MM.1S (cell line): ENCODE measurements at places on chromosomes 7 and 10.

DNA sequence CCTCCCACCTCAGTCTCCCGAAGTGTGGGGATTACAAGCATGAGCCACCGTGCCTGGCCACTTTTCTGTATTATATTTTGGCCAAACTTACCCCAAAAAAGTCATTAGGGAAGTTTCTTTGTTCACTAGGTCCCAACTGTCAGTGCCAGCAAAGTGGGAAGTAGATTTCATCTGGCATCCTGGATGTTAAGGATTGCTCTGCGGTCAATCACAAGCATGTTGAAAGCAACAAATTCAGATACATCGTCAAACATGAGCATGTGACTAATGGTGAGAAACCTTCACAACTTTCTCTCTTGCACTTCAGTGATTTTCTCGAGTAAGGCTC is 14.3 kb upstream of the LRRC17 start:
- DNase-seq: no peak

DNA sequence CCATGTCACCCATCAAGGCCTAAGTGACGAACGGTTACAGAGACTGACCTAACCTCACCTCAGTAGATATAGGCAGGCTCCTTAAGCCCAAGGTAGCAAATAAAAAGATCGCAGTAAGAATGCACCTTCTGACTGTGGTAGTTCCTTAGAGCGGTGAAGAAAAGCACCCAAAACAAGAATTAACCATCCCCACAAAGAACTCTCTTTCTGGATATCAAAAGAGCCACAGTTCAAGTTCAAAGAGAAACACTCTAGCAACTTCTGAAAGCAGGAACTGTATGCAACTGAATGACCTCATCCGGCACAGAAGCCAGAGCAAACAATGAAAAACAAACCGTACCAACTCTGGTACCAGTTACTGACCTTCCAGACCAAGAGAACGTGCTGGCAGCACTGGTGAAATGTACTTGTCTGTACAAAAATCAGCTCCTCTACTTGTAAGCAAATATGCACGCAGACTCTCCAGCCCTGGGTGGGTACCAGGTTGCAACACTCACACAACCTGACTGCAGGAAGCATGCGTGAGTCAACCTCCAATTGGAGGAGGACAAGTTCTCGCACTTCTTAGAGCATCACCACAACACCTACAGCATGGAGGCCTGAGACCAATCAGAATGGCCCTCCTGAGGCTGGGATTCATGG is 202.7 kb downstream of the FAM107B start:
- DNase-seq: peak; percentile 32

GRCh38 chr10:130218181-130218641 is 82.0 kb downstream of the GLRX3 start:
- DNase-seq: no peak

DNA sequence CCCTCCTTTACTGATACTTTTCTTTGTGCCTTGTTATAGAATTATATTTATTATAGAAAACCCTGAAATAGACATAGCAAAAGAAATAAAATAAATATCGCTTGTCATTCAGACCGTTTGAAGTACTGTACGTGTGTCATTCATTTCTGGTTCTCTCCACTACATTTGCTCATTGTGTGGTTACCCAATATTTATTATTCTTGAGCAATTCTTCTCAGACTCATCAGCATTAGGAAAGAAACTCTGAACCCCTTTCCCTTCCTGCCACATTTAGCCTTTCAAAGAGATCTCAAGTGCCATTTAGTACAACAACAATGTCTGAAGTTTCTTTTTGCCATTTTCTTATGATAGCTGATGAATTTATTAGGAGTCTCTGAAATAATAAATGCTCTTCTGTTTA is 154.1 kb downstream of the KIAA1217 start:
- DNase-seq: no peak

DNA sequence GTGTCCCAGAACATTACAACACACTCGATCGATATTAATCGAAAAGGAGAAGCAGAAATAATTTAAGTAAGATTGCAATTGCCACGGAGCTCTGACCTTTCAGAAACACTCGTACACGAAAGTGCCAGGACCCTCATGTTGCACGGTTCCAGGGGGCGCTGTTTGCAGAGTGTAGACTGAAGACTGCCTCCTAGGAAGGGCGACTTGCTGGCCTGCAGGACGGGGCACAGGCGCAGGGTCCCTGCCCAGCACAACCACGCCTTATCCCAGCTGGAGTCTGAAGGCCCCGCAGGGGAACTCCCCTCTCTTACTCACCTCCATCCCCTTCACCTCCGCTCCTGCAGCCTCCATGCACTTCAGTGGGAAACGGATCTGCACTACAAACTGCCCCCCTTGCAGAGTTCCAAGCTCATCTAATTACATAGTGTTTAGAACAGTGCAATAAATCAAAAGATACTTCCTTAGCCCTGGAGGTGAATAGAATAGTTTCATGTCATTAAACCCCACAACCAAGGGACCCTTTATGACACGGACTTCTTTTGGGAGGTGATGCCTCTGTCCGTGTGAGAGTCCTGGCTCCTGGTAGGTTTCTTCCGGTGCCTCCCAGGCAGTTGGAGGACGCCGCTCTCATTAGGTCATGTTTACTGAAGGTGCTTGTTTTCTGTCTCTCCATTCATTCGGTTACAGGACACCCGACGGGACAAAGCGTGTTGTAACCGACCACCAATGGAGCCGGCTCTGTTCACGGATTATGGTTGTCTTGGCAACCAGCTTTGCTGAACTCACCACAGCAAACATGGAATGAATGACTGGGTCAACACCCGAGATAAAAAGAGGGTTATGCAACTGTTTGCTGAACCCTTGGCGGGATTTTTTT is 262.2 kb downstream of the BAMBI start:
- no peak for DNase-seq

- DNase-seq: no peak
Observed at GRCh38 chr7:33789871-33790630, 115.3 kb upstream of the BMPER start.

DNA sequence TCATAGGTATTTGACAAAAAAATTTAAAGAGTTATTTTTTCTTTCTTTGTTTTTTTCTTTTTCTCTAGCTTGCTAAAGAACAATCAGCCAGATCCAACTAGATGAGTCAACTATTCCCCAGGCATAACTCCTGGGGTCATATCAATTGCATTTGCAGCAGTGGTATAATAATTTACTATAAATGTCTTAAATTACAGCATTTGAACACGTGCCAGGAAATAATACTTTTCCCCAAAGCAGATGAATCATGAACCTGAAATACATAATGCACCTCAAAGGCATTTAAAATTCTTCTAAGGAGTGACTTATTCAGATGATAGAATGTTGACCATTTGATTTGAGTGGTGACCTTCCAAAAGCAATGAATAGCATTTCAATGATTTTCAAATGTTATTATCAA is 190.1 kb downstream of the LRRTM3 start:
- no peak for DNase-seq

- no peak for DNase-seq
Observed at GRCh38 chr7:29363636-29364425, 169.3 kb downstream of the CHN2 start.

DNA sequence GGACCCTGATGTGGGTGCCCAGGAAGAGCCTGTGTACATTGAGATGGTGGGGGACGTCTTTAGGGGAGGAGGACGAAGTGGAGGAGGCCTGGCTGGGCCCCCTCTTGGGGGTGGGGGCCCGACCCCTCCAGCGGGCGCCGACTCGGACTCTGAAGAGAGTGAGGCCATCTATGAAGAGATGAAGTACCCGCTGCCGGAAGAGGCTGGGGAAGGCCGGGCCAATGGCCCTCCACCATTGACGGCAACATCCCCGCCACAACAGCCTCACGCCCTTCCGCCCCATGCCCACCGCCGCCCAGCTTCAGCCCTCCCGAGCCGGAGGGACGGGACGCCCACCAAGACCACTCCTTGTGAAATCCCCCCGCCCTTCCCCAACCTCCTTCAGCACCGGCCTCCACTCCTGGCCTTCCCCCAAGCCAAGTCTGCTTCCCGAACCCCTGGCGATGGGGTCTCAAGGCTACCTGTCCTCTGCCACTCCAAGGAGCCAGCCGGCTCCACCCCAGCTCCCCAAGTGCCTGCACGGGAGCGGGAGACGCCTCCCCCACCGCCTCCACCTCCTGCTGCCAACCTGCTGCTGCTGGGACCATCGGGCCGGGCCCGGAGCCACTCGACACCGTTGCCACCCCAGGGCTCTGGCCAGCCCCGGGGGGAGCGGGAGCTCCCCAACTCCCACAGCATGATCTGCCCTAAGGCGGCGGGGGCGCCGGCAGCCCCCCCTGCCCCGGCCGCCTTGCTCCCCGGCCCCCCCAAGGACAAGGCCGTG is 4.8 kb downstream of the NYAP1 start:
- no peak for DNase-seq

GRCh38 chr10:77553311-77553710 is 84.3 kb downstream of the KCNMA1 start:
- DNase-seq: no peak

DNA sequence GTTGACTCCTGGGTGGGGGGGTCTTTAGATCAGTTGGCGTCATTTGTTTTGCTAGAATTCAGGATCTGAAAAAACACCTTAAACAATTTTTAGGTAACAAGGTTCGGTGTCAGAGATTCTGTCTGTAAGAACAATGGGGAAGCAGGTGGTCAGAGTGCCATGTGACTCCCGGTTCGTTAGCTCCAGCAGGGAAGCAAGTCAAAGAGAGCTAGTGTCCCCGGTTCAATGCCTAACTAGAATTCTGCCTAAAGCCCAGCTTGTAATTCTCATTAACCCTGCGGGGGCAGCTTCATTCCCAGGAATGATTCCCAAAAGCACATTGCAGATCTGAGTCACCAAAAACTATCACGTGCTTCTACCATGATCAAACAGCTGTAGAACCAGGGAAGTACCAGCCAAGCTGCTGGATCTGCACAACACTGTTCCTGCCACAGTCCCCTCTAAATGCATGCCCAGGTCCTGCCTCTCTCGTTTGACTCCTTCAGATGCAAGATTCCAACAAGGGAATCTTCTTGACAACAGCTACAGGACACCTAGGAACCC is 664.3 kb upstream of the CELF2 start:
- no peak for DNase-seq

DNA sequence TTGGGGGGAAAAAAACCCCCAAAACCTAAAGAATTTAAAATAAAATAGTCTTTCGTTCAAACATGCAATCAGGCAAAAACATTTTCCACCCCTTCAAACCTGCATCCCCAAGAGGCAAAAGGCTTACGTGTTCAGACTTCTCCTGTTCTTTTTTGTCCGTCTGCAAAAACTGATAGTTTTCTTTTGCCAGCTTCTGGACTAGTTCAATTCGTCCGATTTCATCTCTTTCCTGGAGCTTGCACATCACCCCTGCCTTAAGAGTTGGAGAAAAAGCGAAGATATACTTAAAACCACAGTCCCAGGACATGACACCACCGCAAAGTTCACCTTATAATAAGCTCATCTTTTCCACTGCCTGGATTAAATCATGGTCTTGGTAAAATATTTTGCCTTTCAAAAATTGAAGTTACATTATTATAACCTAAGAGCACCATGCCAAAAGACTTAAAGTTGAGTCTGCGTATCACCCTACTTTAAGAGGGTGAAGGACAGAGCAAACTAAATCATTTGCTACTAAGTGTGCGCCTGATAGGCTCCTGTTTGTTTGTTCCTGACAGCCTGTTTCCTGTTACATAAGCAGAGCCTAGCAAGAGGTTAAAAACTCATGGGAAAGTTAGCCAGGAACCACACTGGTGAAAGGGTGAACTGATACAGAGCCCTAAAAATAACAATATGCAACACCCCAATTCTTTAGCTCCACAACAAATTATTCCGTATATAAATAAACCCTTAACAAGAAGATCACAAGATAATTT is 137.0 kb downstream of the RAPGEF5 start:
- no peak for DNase-seq

DNA sequence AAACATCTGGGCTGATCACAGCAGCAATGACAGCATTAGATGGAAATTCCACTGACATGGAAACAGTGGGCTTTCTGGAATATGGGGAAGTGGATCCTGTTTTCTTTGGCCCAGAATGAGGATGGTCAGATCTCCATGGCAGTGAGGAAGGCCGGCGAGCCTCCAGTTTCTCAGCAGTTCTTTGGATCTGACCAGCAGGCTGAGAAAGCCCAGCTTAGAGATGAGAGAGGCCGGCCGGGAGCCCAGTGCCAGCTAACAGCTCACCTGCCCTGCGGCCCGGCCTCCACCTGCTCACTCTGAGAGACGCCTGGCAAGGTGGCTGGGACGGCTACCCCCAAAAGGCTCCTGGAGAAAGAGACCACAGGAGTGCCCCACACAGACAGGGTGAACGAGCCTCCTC is 24.2 kb downstream of the GPER1 start:
- DNase-seq: no peak

DNA sequence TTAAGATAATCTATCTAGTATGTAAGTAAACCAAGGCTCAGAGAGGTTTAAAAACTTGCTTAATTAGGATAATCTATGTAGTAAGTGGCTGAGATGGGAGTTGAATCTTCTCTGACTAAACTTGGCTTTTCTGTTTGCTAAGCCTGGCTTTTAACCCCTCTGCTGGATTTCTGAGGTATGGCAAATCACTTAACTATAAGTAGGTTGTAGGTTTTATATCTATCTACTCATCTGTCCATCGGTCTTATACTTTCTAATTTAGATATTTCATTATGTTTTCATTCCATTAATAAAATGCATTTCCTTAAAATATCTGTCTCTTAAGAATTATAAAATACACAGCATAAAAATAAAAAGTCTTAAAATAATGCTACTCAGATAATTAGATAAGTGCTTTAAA is 59.4 kb downstream of the ST7 start:
- DNase-seq: peak; percentile 21

- DNase-seq: no peak
Observed at GRCh38 chr10:93437946-93438612, 44.1 kb downstream of the MYOF start.

DNA sequence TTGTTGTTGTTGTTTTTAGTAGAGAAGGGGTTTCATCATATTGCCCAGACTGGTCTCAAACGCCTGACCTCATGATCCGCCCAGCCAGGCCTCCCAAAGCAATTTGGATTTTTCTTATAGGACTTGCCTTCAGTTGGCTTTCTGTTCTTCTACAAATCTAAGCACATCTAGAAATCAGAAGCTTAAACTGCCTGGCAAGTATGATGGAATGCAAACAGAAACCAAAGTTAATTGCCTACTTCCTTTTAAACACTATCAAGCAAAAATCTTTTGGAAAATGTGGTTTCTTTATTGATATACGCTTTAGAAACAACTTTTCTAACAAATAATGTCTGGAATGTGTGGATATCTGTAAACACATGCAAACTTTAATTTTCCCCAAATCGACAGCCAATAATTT is 64.9 kb downstream of the USP6NL start:
- DNase-seq: no peak

DNA sequence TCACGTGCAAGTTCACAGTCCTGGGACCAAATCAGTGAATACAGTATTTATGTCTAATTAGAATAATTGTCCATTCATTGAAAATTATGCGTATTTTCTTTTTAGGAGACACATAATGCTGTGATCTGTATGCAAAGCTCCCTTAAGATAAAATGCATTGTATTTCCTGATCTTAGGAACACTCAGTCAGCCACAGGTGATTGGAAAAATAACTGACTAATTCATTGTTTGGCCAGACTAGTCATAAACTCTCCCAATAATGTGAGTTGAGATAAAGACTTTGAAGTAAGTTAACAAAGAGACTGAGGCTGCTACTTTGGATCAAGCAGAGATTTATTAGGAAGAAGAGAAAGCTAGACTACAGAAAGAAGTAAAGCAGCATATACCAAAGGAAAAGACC is 182.2 kb downstream of the GNAI1 start:
- no peak for DNase-seq

GRCh38 chr10:19656420-19657042 is 159.7 kb upstream of the PLXDC2 start:
- no peak for DNase-seq

GRCh38 chr7:50073093-50073492 is 20.0 kb downstream of the ZPBP start:
- no peak for DNase-seq

GRCh38 chr7:50393547-50394252 is 56.5 kb downstream of the FIGNL1 start:
- peak; percentile 19 for DNase-seq
